ENCODE measurements at places on chromosomes 16 and 17. TPM values are rescaled to one million over a fixed set of nuclear protein-coding genes. Genes with fewer than 3 reads are reported as not detected.

CD300E gene
- total RNA-seq: 2.5 TPM

- peaks cover 28% of the 10 kb centered on the region for H3K36me3 ChIP-seq
- H3K4me1 ChIP-seq: peaks cover 4% of the 10 kb centered on the region
- H3K27me3 ChIP-seq: no peaks in the 10 kb centered on the region
- H3K27ac ChIP-seq: no peak overlapping the region
Measured at GRCh38 chr17:39920218-39921210, 2.1 kb upstream of the GSDMB start.

- peak overlapping the region; percentile 9 for H3K27ac ChIP-seq
- no peak for DNase-seq
- no peak overlapping the region for H3K4me3 ChIP-seq
- H3K4me1 ChIP-seq: peaks cover 3% of the 10 kb centered on the region
- no peaks in the 10 kb centered on the region for H3K27me3 ChIP-seq
- H3K36me3 ChIP-seq: no peaks in the 10 kb centered on the region
Measured at GRCh38 chr16:79764415-79765110, 164.0 kb upstream of the MAF start.

TLCD2 gene
- 6.2 TPM for total RNA-seq

DNA sequence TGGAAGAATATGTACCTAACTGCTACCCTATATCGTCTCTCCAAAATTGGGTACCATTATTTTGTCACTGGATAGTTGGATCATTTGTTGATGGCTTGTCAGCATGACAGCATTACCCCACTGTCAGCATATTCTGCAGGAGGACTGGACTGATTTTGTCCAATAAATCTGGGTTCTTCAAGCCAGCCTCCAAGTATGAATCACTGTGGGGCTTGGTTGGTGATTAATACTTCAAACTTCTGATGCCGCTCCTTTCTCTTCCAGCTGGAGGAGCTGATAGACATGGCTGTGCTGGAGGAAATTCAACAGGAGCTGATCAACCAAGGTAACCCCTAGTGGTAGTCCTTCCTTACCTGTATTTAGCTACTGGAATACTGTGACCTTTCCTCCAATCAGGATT is 2.5 kb downstream of the RPAIN start:
- no peak overlapping the region for H3K27ac ChIP-seq
- H3K4me1 ChIP-seq: peaks cover 11% of the 10 kb centered on the region
- no peaks in the 10 kb centered on the region for H3K27me3 ChIP-seq
- H3K4me3 ChIP-seq: no peak overlapping the region
- peaks cover 18% of the 10 kb centered on the region for H3K36me3 ChIP-seq

DNA sequence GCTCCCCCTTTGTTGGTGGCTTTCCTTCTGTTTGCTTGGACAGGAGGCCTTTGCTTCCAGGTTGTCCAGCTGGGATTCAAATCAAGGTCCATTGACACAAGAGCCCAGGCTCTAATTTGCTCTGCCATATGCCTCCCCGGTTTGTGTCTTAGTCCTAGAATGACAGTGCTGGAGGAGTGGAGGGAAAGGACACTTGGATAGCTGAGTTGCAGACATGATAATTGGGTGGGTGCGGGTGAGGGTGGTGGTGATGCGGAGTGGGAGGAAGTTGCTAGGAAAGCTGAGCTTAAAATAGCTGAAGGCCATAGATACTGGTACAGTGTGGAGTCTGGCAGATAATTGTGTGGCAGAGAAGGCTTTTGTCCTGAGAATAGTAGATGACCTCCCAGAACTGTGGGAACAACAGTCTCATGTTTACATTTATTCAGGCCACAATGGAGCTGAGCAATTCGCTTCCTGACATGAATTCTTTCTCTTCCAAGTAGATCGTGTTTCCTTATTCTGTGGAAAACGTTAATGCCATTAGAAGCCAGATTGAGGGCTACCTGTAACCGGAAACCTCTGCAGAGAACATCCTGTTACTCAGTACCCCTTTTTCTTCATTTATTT is 23.8 kb downstream of the SEC14L1 start:
- peaks cover 10% of the 10 kb centered on the region for H3K4me1 ChIP-seq
- H3K27me3 ChIP-seq: no peaks in the 10 kb centered on the region
- no peak overlapping the region for H3K4me3 ChIP-seq

- H3K27me3 ChIP-seq: no peaks in the 10 kb centered on the region
- peaks cover 10% of the 10 kb centered on the region for H3K36me3 ChIP-seq
- no peak overlapping the region for H3K4me3 ChIP-seq
- DNase-seq: no peak
- H3K27ac ChIP-seq: no peak overlapping the region
Measured at GRCh38 chr16:4798456-4798855, 3.3 kb downstream of the SMIM22 start.

All from kidney (tissue), 22 donors.